ENCODE measurements at places on chromosomes 7 and 10.
A peak's percentile ranks its signal among the peaks of the same experiment; 100 is the strongest.

- DNase-seq: no peak
Measured at GRCh38 chr7:146565872-146566271, 449.3 kb downstream of the CNTNAP2 start.

- DNase-seq: no peak
Measured at GRCh38 chr10:70528741-70529362, 50.3 kb downstream of the PALD1 start.

- peak; percentile 92 for DNase-seq
Measured at GRCh38 chr10:18659125-18659818, at the start of gene ARL5B. Gene ARL5B, plus strand, starts transcription at chr10:18659431. Its CDS starts 207 bp downstream, at chr10:18659638.

GRCh38 chr7:147052818-147053217 is 936.2 kb downstream of the CNTNAP2 start:
- DNase-seq: no peak

- DNase-seq: no peak
Measured at GRCh38 chr7:151520419-151521261, 945 bp upstream of the RHEB start.

DNA sequence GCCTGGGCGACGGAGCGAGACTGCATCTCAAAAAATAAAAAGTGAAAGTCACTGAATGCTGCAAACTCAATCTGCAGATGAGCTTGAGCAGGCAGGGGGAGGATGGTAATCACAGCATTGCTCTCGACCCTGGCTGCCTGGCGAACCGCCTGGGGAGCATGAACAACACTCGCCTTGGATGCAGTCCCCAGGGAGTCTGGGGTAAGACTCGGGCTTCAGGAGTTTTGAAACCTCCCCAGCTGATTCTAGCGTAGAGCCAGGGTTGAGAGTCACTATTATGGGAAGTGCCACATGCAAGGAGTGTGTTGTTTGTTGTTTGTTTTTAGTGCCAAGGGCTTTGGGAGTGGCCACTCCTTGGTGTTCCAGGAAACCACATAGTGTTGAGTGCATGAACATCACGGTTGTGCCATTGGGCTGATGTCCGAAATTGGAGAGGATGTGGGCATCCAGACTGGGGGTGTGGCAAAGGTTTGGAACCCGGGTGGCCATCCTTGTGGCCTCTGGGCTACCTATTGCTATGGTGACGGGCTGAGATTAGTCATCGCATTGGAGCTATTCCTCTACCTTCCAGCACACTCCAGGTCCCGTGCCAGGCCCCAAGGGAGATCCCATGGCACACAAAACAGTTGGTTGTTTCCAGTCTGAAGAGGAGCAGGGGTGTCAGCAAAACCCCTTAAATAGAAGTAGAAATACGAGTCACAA is 92.6 kb downstream of the RGS10 start:
- DNase-seq: no peak

GRCh38 chr7:99504281-99504602 is 220 bp upstream of the ZKSCAN5 start:
- DNase-seq: no peak

DNA sequence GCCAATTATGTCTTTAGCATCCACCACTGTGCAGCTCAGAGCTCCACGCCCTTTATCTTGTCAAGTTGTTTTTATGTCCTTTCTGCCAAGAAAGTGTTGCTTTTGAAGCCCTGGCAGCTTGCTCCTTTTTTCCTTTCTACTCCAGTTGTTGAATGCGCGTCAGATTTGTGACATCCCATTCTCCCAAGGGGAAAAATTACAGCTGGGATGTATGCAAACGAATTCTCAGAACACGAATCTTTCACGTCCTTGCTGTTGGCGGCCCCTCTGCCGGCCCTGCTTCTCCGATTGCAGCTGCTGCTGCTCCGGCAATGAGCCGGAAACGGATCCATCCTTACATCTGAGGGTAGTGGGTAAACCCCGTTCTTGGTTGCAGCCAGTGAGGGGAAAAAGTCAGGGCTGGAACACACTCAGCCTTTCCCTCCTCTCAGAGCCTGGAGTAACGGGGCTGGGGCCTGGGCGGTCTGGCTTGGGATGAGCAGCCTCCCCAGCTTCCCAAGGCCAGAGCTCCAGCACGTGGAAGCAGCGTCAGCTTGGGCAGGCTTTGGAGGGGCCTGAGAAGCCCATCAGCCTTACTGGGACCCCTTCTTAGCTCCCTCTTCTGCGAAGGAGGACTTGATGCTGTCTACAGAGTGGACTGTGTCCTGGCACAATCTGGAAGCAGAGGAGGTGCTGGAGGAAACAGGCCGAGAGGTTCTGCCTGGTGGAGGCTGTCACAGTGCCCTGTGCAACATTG is 79.0 kb upstream of the CHST15 start:
- DNase-seq: no peak

DNA sequence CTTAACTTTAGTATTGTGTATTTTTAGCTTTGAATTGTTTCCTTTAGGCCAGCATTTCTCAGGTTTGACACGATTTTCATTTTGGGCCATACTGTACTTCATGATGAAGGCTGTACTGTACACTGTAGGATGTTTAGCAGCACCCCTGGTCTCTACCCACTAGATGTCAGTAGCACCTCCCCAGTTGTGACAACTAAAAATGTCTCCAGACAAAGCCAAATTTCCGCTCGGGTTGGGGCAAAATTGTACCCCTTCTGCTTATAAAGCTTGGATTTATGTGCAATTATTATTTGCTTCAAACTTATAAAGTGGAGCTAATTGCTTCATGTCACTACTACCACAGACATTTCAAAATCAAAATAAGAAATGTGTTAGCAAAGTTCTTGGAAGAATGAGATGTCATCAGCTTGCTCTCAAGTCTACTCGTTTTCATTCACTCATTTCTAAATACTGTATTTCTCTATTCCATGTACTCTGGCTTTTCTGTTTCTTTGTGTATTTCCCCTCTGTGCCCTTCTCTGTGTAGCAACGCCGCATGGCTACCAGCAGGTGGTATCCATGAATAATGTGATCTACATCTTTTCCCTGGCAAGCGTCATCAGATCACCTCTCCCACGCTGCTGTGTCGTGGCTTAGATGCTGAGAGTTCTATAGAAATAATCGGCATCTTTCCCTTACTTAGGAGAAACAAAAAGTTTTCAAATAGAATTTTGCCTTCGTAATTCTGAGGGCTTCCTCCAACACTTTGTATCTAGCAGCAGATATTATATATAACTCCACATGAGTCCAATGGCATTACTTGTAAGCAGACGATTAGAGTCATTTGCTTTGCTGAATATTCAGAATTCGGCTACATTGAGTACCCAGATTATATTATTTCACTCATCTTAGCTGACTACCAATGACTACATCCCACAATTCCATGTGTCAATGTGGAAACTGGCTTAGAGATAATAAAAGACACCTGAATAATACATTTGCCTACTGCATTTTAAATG is 47.8 kb upstream of the CALCR start:
- no peak for DNase-seq

- DNase-seq: no peak
Measured at GRCh38 chr10:74460812-74461211, 309.8 kb downstream of the ADK start.

- DNase-seq: no peak
Measured at GRCh38 chr7:7816084-7816483, 97.7 kb upstream of the RPA3 start.

- no peak for DNase-seq
Measured at GRCh38 chr10:57917019-57917418, 350.7 kb downstream of the IPMK start.

- DNase-seq: no peak
Measured at GRCh38 chr7:98330926-98331529, 49.5 kb downstream of the BRI3 start.

DNA sequence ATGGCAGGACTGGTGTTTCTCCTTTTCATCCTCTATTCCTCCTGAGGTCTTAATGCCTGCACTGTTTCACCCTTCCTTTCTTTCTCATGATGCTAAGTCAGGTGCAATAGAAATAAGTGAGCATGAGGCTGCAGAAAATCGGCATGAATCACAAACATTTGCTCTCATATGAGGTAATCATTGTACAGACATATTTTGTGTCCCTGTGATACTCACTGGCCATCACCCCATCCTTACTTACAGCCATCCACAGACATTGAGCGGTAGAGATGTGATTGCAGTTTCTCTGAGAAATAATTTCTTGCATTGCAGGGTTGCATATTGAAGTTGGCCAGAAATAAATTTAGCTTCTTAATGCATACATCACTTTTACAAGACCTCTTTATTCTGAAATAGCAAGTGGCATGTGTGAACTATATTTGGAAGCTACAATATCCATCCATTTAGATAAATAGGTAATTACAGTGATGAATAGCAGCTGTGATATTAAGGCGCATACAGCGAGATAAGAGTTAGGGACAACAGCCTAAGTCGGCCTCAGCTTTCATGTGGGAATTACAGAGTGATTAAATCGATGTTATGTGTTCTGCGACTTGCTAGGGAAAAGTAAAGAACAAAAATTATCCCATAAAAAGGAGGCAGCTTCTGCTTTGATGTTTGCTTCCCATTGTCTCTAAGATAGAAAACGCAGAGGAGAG is 612.6 kb downstream of the SORCS3 start:
- no peak for DNase-seq

GRCh38 chr10:14240253-14241189 is 90.2 kb downstream of the FRMD4A start:
- no peak for DNase-seq

GRCh38 chr10:8035641-8036470 is 18.6 kb upstream of the GATA3 start:
- no peak for DNase-seq

DNA sequence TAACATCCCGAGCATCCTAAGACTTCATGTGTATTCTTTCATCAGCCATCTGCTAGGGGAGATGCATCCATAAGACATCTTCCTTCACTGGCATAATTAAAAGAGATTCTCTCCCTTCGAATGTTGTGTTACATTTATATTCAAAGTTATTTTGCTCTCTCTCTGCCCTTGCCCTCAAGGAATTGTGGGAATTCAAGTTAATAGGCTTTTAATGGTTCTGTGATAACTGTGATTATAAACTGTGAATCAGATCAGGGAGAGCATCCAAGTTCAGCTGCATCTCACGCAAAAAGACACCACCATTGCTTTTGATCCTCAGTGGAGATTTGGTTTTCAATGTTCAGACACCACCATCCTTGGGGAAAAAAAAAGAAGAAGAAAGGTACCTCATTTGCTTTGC is 9.2 kb upstream of the TEX36 start:
- DNase-seq: no peak
